ENCODE measurements at places on chromosomes 13 and 19.
A peak's percentile ranks its signal among the peaks of the same experiment; 100 is the strongest.

GRCh38 chr19:56105090-56105701 is 15.9 kb downstream of the ZNF787 start:
- peak; percentile 64 for DNase-seq

DNA sequence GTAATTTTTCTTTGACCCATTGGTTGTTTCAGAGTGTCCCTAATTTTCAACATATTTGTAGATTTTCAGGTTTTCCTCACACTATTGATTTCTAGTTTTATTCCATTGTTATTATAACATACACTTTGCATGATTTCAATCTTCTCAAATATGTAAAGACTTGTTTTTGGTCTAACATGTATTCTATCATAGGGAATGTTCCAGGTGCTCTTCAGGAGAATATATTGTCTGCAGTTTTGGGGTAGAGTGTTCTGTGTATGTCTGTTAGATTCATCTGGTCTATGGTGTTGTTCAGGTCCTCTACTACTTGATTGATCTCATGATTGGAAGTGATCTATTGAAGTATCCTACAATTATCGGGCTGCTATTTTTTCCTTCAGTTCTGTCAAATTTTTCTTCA is 440.9 kb upstream of the MIR17HG start:
- no peak for DNase-seq

DNA sequence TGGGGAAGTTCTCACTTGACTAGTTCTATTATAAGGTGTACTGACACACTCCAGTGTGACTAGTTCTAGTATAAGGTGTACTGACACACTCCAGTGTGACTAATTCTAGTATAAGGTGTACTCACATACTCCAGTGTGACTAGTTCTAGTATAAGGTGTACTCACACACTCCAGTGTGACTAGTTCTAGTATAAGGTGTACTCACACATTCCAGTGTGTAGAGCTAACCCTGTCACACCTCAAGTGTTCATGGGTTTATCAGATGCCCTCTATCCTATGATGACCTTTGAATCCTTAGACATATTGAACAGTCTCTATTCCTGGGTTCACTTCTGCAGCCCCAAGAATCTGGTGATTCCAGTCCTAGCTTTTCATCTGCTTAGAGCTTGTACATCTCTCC is 54.6 kb upstream of the MYO16 start:
- DNase-seq, result no peak

DNA sequence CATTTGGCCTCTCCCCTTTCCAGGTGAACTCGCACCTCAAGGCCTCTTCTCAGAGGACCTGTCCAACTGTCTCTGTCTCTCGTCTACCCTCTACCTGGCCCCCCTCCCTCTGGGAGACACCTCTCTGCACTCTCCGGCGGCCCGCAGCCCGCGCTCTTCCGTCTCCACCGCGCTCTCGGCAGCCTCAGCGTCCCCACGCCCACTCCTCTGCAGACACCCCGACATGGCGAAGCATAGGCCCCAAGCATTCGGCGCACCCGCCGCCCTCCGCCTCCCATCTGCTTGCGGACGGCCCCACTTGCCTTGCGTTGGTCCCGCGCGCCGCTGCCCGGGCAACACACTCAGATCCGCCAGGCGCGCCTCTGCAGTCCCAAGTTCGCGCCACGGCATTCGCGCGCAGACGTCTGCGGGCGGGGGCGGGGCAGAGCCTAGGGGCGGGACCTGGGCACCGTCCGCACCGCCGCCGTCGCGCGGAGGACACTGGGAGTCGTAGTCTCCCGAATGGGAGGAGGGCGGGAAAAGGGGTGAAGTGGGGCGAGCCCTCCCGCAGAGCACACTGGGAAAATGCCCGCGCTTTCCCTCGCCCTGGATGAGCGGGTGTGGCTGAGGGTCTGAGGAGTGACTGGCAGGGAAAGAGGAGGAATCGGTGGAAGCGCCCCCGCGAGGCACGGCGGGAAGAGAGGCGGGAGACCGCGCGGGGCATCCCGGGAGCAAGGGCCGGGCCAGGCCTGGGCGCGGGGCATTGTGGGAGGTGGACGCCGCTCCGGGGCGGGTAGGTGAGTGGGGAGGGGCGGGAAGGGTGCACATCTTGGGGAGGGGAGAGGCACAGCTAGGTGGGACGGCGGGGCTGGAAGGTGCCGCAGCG is at the start of the genes LIG1 and ZSWIM9:
Gene LIG1 (minus strand): TSS at position 406 of the 865 bp plus-strand sequence. CDS start 4,778 bp downstream, outside the sequence.
Gene ZSWIM9 (plus strand): TSS at position 742 of the 865 bp plus-strand sequence. CDS start 1,123 bp downstream, outside the sequence.
- DNase-seq, result peak; percentile 95

DNA sequence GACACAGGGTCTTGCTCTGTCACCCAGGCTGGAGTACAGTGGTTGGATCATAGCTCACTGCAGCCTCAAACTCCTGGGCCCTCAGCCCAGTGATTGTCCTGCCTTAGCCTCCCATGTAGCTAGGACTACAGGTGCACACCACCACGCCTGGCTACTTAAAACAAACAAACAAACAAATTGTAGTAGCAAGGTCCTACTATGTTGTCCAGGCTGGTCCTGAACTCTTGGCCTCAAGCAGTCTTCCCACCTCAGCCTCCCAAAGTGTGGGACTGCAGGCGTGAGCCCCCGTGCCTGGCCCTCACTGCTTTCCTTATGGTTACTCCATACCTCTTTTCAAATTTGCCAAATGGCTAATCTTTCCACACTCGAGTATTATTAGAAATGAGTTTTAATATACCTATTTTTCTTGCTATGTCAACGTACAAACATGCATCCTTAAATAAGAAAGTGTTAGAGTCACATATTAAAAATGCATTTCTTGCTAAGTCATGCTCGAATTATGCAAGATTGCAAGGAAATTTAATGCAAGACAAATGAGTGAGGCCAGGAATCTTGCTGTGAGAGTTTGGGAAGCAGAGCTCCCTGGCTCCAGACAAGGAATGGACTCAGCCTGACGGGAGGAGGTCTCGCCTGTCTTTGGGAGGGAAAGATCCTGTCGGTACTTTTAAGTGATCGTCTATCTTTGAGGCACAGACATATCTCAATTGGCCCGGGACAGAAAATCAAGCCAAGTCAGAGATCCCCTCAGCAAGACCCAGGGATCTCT is 39.4 kb downstream of the RFX2 start:
- DNase-seq, result no peak

DNA sequence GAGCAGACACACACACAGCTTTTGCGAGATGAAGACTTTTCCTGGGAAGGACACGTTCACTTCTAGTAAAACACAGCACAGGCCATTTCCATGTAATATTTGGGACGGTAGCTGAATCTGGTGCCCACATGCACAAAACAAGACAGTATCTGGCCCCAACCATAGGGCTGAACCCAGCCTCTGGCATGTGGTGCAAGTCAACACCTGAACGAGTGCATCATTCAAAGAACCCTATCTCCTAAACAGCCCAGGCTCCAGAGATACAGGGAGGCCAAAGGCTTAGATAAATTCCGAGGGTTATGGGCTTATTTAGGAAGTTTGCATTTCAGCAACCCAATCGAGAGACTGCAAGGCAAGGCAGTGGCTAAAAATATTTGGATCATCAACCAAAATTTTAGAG is 2.7 kb upstream of the TFDP1 start:
- DNase-seq, result no peak

DNA sequence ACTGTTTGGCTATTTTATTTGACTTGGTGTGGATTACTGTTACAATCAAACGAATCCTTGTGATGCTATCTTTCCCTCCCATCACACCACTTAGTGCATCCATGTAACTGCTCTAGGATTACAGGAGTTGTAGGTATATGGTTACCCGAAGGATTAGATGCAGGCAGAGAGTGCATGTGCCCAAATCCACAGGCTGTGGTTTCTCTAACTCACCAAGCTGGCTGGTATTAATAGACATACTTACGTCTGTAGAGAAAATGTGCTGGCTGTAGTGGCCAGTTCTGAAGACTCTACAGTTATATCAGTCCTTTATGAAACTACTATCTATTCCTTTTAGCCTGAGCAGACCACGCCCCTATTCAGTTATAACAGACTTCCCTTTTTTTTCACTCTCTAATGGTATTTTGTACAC is 1.1 kb upstream of the HMGB1 start:
- DNase-seq, result no peak

DNA sequence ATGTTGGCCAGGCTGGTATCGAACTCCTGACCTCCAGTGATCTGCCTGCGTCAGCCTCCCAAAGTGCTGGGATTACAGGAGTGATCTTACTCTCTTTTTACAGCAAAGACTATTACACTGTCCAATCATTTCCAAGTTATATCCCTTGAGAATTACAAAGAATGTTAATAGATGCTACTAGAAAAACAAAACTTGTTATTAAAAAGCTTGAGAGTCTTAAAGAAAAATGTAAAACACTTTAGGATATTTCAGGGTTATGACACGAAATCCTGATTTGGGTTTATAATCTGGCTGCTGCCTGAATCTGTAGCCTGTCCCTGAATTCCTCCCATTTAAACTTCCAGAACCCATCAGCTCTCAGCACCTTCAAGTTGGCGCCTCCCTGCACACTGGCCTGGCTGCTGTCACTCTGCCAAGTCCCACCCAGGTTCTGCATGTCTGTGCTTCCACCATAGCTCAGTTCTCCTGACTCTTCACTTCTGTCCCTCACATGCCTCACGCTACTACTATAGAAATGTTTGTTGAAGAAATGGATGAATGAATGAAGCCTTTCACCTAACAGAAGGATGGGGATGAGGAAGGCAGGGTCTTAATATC is 55.8 kb upstream of the RFXAP start:
- DNase-seq, result no peak

GRCh38 chr13:109145631-109146030 is 516.2 kb downstream of the MYO16 start:
- no peak for DNase-seq

GRCh38 chr19:56333506-56333905 is 18.9 kb upstream of the ZSCAN5A start:
- DNase-seq, result no peak

- no peak for DNase-seq
Observed at GRCh38 chr13:83503424-83503823, 378.9 kb downstream of the SLITRK1 start.

GRCh38 chr19:52638601-52639000 is 446 bp upstream of the ZNF83 start:
- DNase-seq, result no peak

DNA sequence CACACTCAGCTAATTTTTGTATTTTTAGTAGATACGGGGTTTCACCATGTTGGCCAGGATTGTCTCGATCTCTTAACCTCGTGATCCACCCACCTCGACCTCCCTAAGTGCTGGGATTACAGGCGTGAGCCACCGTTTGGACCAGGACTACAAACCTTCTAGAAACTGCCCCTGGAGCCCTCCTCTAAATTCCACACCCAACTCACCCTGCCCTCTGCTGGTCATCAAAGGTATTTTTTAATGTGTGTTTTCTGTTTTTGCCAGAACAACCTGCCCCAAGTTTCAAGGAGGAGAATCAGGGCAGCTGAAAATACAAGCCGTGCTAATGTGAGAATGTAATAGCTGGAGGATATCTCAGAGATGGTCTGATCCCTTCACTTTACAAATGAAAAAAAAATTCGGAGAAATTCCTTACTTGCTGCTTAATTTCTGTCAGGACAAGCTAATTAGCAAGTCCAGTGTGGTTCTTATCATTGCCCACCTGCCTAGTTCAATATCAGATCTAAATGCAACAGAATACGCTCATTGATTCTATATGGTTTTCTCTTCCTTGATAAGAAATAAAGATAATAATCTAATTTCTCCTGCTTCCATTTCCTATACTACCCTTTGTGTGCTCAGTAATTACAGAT is 4.1 kb downstream of the ATP8A2 start:
- no peak for DNase-seq

DNA sequence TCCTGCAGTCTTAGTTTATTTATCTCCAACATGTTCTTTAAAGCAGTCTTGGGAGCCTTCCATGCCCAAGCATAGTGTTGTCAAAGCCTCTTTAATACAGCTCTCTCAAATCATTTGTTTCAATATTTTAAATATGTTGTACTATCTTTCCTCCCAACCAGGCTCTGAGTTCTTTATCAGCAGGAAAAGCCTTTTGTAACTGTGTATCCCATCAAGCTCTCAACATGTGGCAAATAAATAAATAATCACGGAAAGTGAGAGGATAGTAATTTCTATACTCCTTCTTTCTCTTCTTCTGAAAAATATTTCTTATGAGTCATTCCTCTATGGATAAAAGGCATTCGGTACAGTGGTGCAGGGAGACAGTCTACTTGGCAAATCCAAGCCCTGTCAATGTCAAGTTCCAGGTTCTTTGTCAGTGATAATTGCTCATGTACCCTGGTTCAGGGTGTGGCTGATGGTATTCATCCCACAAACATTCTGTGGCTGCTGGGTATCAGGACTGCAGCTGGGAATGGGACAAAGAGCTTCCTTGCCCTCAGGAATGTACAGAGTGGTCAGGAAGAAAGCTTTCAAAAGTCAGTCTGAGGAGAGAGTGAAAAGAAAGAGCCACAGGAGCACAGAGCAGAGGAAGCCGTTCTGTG is 384.3 kb downstream of the EFNB2 start:
- no peak for DNase-seq

GRCh38 chr19:13804830-13805683 is 9.8 kb downstream of the ZSWIM4 start:
- no peak for DNase-seq

DNA sequence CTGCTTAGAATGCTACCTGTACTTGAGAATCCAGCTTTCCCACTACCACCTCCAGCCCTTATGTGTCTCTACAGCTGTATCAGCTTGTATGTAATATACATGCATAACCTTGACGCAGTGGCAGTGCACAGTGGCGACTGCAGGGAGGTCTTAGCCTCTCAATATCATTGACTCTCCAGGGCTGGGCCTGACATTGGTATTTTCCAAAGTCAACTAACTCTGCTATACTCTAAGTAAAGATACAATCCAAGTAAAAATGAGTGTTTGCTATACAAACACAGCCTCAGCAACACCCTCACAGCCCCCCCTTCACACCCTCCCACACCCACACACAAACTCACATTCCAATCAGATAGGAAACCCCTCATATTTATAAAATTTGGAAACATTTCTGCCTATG is 6.7 kb upstream of the UBL3 start:
- DNase-seq, result no peak

DNA sequence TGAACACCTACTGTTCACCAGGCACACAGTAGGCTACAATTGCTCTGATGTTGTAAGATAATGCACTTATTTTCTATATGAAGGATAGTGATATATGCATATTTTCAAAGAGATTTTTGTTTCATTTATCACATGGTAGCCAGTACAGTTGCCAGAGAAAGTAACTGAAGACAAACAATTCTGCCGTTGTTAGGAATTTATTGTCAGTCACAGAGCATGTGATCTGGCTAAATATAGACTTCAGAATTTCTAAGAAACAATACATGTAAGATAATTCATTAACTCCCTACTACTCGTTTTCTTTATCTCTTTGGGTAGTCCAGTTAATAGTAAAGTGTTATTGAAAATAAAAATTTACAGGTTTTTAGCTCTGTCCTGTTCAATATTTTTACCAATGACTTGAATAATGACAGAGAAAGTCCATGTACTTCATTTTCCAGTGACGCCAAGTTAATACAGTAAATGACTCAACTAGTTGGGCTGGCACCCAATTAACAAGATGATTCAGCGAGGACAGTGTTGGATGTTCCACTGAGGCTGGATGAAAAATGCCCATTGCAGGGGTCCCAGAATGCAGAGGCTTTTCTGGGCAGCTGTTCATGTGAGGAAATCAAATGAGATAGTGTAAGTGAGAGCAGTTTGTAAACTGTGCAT is 35.6 kb downstream of the GJA3 start:
- DNase-seq, result no peak

- no peak for DNase-seq
Observed at GRCh38 chr19:8138201-8138600, 11.2 kb downstream of the FBN3 start.

Data from activated T-cell treated with anti-CD3 and anti-CD28 coated beads, Interleukin-2, amount 50 U/mL, for 24 hours (primary cell).